B cell (primary cell): ENCODE measurements at places on chromosomes 4 and X. TPM values are rescaled to one million over a fixed set of nuclear protein-coding genes. Genes with fewer than 3 reads are reported as not detected.

Gene SYTL5
- total RNA-seq = not detected in 2 replicates

Gene ASB12
- 0.37 TPM in 1 of 2 replicates, not detected in the other for total RNA-seq

Gene ENPEP
- not detected in 2 replicates for total RNA-seq

Gene ETDA
- not detected in 2 replicates for total RNA-seq

Gene SOX3
- total RNA-seq = not detected in 2 replicates
